ENCODE measurements at places on chromosomes 1 and 21.

- no peak for DNase-seq
These were observed 637.3 kb downstream of the USP25 start for GRCh38 chr21:16367079-16367478.

- no peak for DNase-seq
These were observed 19.1 kb downstream of the RUNX3 start for GRCh38 chr1:24910751-24911650.

DNA sequence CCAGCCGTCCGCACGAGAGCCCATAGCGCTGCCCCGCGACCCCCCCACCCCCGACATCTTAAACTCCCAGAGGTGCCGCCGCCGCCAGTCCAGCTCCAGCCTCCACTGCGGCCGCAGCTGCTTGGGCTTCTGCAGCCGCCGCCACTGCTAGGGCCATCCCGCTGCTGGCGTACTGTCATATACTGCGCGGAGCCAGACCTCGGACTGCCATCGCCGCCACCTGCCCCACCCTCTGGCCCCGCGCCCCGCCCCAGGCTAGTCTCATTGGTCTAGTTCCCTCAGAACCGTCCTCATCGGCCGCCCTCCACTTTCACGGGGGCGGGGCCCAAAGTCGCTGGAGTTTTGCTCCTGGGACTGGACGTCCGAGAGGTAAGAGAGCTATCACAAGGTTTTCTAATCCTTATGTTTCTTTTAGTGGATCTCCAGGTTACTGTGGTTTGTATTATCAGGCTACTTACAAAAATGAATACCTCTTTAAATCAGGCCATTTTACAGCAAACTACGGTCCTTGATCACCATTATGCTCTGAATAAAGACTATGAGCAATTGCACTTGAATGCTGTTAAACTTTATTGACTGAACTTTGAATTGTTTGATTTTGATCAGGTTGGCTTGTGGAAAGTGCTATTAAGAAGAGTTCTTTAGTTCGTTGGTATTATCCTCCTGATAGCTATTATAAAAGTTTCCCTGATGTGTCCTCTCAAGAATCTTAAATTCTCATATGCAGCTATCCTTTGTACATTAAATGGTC is 2.8 kb upstream of the CD1D start:
- peak; percentile 24 for DNase-seq

GRCh38 chr1:245583081-245583480 is 428.3 kb downstream of the KIF26B start:
- no peak for DNase-seq

GRCh38 chr1:12346483-12347151 is 116.8 kb downstream of the VPS13D start:
- no peak for DNase-seq

DNA sequence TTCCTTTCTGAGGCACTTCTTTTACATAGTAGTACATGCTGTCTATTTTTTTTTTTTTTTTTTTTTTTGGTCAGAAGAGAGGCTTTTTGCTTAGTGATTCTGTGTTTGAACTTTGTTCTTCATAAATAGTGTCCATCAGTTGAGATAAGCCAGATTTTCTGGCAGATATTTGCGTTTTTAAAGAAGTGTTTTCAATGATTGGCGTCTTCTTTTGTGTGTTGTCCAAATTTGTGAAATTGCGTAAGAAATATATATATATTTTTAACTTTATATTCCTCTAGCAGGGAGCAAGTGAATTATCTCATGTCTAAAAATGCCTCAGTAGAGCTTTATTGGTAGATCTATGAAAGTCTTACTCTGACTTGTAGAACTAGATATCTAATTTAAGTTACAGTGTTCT is 28.3 kb downstream of the NEK7 start:
- no peak for DNase-seq

GRCh38 chr1:25519624-25520023 is 23.8 kb upstream of the LDLRAP1 start:
- no peak for DNase-seq

DNA sequence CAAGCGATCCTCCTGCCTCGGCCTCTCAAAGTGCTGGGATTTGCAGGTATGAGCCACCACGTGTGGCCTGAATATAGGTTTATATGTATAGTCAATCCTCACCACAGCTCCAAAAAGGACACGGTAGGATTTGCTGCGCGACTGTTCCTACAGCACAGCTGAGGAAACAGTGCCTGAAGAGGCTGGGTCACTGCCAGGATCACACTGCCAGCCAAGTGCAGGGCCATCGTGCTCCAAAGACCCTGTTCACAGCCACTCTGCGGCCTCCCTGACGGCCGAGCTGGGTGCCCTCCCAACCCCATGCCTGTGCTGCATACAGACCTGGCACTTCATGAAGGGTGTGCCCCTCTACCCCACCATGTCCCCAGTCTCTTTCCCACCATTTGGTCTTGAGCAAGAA is 71.4 kb downstream of the MRPL37 start:
- DNase-seq, result no peak

DNA sequence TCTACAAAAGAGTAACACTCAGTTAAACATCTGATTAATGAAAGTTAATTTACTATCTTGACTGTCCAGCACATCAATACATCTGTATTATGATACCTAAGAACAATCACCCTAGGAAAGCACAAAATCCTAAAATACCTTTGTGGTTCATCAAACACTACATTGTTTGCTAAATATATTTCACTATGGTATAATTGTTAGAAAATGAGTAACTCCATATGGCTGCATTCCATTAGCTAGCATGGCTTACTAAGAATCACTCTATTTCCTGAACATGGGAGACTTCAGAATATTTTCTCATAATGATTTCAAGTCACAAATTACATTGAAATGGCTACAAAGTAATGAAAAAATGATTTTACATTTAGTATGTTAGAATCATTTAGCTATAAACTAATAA is 12.5 kb downstream of the TRMT1L start:
- no peak for DNase-seq

- DNase-seq, result no peak
These were observed 144.6 kb downstream of the LRRIQ3 start for GRCh38 chr1:74053407-74053806.

Measured in NCI-H774 (cell line).